ENCODE measurements at places on chromosomes 4 and X.
A peak's percentile ranks its signal among the peaks of the same experiment; 100 is the strongest.

GRCh38 chrX:1500701-1501624 is 36.0 kb downstream of the P2RY8 start:
- DNase-seq: no peak

GRCh38 chrX:2360731-2361130 is 140.0 kb downstream of the DHRSX start:
- peak; percentile 13 for DNase-seq

DNA sequence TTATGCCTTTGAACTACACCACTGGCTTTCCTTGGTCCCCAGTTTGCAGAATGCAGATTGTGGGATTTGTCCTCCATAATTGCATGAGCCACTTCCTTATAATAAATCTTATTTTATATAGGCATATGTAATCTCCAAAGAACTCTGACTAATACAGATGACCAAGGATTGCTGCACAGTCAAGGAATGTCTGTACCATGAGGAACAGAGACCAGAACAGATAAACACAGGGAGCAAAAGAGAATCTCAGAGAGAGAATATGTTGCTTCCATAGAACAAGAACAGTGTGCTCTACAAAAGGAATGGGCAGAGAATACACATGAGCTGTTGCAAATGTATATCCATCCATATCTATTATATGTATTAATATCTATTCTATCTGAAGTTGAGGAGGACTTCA is 111.1 kb downstream of the ADRA2C start:
- DNase-seq: no peak

DNA sequence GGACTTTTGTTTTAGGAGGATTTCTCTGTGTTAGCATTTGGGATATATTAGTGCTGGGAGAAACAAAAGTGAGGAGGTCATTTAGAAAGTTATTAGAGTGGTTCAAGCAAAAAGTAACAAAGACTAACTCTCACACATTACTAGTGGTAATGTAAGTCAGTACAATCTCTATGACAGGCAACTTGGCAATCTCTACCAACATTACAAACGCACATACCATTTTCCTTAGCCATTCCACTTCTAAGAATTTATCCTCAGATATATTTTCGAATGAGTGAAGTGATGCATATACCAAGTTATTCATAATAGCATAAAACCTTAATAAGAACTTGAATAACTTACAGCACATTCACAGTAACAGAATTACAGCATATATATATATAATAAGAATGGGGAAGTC is 146.2 kb downstream of the PRSS12 start:
- DNase-seq: no peak

GRCh38 chrX:20015422-20015821 is 24.6 kb upstream of the BCLAF3 start:
- peak; percentile 23 for DNase-seq

DNA sequence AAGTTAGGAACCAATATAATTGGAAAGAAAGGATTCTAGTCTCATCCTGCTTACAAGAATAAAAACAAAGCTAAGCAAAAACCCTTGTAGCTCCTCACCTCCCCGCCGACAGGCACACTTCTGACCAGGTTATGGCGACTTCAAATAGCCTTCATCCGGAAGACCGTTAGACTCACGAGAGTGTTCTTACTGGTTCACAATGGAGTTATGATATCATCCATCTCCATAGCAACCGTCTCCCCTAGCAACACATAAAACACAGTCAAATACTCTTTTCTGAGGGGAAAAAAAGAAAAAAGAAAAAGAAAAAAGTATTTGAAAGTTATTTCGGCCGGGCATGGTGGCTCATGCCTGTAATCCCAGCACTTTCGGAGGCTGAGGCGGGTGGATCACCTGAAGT is at the start of gene IL13RA2:
TSS of gene IL13RA2 (minus strand) at position 162 of the 400 bp plus-strand sequence. CDS start 347 bp downstream, outside the sequence.
- DNase-seq: no peak

DNA sequence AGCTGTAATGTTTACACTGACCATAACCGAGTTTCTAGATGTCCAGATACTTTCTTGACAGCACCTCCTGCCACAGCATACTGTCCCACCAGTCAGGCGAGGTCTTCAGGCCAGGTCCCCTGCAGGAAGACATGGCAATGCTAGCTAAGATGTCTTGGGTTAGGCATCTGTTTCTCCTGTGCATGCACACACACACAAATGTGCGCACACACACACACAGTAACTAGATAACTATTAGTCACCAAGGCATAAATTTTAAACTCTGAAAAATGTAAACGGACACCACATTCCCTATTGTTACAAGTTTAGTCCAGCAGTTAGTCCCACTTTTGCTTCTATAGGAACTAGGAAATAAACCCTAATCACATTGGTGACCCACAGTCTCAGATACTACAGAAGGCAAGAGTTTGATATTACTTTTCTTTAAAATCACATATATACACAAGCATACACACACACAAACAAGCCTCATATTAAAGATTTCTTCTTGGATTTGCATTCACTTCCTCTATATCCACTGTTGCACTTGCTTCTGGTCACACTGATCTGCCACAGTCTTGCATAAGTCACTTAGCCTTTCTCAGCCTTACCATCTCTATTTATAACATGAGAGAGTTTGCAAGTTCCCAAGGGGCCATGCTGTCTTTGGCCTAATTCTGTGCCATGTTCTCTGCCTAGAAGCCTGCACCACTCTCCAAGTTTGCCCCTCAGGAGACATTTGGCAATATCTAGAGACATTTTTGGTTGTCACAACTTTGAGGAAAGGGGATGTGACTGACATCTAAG is 32.2 kb downstream of the IL21 start:
- peak; percentile 78 for DNase-seq

DNA sequence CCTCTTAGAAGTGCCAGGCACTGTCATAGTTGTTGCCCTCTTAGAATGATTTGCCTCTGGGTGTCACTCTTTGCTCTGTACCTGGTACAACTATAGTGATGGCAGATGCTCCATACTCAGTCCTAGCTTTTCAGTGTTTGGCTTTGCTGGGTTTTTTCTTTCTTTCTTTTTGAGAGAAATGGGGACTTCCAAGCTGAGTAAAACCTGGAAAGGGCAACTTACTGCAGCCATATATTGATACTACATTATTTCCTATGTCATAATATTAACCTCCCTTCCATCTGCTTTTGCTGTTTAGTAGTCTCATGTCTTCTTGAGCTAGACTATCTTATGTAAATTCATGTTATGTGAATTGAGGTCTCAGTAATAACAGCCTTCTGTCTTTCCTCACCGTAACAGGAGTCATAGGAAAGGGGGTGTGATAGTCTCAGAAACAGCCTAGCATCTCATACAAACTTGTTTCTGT is 49.0 kb downstream of the NIPAL1 start:
- DNase-seq: no peak

- DNase-seq: no peak
These were observed 439.7 kb upstream of the DIAPH2 start for GRCh38 chrX:96244955-96245354.

DNA sequence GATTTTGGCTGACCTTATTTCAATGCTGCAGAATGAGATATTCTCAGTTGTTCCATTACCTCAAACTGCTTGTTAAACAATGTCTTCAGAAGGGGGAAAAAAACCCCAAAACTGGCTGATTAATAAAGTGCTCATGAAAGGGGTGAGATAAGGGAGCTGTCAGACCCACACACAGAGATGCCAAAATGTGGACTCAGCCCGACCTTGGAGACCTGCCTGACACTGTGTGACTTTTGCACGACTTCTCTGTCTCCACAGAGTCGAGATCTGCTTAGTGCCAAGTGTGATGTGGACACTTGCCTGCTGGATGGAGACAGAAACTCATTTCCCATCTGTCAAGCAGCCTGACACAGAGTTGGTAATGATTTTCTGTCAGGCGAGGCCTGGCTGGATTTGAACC is 31.5 kb downstream of the REELD1 start:
- no peak for DNase-seq

DNA sequence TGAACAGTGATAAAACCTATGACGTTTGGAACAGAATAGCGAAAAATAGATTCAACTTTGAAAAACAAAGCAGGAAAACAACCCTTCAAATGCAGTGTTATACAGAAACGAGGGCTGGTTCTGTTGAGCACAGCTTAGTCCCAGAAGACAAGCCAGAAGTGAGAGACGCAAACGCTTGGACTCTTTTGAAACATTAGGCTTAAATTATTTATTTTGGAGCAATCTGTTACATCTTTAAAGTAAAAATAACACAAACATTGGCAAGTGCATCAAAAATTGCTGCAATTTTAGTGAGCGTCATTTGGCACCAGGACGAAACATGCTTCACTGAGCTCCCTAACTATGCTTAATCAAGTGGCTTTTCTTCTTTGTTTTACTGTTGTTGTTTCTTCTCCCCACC is 63.5 kb downstream of the ENPP6 start:
- no peak for DNase-seq

GRCh38 chrX:121987163-121987562 is 939.8 kb downstream of the GLUD2 start:
- peak; percentile 68 for DNase-seq

GRCh38 chrX:33725535-33726210 is 406.4 kb downstream of the FAM47A start:
- peak; percentile 2 for DNase-seq

DNA sequence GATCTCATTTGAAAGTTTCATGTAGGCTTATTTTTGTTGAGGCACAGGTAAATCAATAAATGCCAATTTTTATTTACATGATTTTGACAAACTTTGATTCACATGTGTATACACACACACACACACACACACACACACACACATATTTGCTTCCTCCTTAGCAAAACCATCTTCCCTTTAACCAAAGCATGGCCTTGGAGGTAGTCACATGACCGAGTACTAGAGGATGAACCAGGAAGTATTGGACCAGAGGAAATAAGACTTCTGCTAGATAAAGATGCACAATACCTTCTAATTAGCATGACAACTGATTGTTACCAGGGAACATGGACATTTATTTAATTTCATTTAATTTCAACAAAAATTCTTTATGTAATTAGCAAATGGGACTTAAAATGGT is 23.4 kb upstream of the CFAP299 start:
- DNase-seq: no peak

GRCh38 chrX:2523911-2524310 is 23.1 kb upstream of the DHRSX start:
- no peak for DNase-seq

GRCh38 chrX:40085102-40085551 is 12.6 kb downstream of the BCOR start:
- DNase-seq: no peak

- DNase-seq: peak; percentile 69
These were observed 29.6 kb downstream of the PHOX2B start for GRCh38 chr4:41718907-41719306.

- peak; percentile 94 for DNase-seq
These were observed 28.7 kb downstream of the INPP4B start for GRCh38 chr4:142817442-142817841.

DNA sequence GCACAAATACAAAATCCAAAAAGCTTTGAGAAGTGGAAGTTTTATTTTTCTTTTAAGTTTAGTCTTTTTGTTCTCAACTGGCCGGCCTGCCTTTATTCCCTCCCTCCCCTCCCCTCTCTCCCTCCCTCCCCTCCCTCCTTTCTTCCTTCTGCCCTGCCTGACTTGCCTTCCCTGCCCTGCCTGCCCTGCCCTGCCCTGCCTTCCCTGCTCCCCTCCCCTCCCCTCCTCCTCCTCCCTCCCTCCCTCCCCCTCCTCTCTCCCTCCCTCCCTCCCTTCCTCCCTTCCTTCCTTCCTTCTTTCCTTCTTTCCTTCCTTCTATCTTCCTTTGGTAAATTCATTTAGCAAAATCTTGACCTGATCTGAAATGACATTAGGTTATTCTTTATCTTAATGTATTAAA is 69.8 kb upstream of the LIMCH1 start:
- DNase-seq: no peak

GRCh38 chr4:77432717-77433417 is 172.8 kb upstream of the CXCL13 start:
- no peak for DNase-seq
